Left cardiac atrium (tissue), 4 donors: ENCODE measurements at places on chromosomes 3 and 15. TPM values are rescaled to one million over a fixed set of nuclear protein-coding genes. Genes with fewer than 3 reads are reported as not detected.

GRCh38 chr3:118127992-118128391, 906.7 kb downstream of the IGSF11 start:
- DNase-seq: no peak

Gene NRG4
- total RNA-seq: 0.29 TPM

DNA sequence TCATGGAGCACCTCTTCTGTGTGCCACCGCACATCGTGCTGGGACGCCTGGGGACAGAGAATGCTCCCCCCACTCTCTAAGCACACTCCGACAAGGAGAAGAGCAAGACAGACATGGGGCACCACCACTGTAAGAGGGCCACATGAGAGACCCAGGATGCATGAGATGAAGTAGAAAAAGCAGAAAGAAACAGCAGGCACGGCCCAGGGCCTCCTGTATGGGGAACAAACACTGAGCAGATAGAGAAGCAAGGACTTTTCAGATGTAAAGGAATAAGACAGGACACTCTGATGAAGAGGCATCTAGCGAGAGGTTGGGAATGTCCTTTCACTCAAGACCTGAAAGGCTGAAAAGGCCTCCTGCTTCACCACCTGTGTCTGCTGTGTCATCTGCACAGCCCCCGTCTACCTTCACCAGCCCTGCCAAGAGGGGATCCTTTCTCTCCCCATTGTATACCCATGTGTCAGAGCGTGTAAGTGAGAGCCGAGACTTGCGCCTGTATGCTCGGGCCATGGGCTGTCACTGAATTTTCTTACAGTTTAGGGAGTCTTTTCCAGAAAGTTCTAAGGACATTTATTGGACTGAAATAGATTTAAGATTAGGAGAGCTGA, 125.6 kb downstream of the LRRK1 start:
- no peak for DNase-seq

Gene TRPM1
- not detected for total RNA-seq

- no peak for DNase-seq
Observed at GRCh38 chr15:99718421-99718820, 14.8 kb downstream of the LYSMD4 start.

Gene SEMA3B
- 32.6 TPM for total RNA-seq

Gene GATA2
- total RNA-seq: 23.8 TPM

Gene ROBO2
- total RNA-seq: 8.0 TPM

DNA sequence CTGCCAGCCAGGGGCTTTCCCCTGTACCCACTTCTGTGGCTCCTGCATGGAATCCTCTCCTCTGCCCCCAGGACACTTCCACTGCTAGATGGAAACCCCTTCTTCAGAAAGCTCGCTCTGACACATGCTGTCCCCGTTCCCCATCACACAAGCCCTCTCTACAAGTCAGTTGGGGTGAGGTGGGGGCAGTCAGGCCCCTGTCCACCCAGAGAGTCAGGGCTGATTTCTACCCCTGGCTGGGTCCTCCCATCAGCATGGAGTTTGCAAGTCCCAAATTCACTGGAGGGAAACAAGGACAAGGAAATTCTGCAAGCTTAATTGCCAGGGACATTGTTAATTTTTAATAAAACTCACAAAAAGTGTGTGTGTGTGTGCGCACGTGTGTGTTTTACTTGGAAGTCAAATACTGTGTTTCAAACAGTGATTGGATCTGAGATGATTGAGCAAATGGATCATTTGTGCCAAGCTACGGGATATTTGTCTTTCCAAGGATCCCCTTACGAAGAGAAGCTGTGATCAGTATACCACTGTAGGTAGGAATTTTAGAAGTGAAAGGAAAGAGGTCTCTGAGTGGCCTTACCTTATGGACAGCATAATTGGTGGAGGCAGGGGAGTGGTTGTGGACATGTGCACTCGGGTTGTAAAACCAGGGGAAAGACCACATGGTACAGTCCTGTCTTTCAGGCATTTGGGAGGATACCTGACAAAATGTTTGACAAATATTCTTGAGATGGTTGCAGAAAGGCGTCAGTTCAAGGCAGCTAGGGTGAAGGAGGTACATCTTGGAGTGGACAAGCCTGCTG, 1.5 kb upstream of the AMOTL2 start:
- DNase-seq: no peak

Gene AMT
- 13.9 TPM for total RNA-seq

- no peak for DNase-seq
Observed at GRCh38 chr15:39075311-39075710, 505.6 kb upstream of the THBS1 start.

Gene MAP2K1
- total RNA-seq: 52.3 TPM

Gene LIPH
- 0.13 TPM for total RNA-seq

- no peak for DNase-seq
Observed at GRCh38 chr3:194138732-194139070, 2.8 kb downstream of the HES1 start.

Gene DPPA2
- total RNA-seq: not detected

Gene NUSAP1
- total RNA-seq: 1.1 TPM

- no peak for DNase-seq
Observed at GRCh38 chr3:60847791-60848190, 403.5 kb downstream of the FHIT start.

DNA sequence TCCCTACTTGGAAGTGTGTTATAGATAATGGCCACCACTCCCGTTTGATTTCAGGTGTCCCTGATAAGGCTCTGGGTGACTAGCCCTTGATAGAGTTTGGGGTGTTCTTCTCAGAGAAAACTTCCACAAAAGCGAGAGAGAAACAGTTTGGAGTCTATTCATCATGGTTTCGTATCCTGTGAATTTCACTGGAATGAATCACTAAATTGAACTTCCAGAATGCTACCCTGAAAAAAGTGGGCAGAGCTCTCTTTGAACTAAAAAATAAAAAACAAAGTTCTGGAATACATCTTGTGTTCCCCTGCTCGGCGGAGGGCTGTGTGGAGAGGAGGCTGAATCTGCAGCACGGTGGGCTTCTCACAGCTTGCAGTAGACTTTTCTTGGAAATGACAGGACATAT, 52.8 kb upstream of the FAM98B start:
- DNase-seq: no peak

Gene KLHL6
- total RNA-seq: 2.1 TPM

Gene INAFM2
- total RNA-seq: 76.6 TPM

- no peak for DNase-seq
Observed at GRCh38 chr3:170522201-170522600, 63.7 kb downstream of the SLC7A14 start.

- no peak for DNase-seq
Observed at GRCh38 chr15:48925714-48926223, 38.0 kb downstream of the SHC4 start.

- DNase-seq: no peak
Observed at GRCh38 chr3:110736332-110736731, 335.3 kb upstream of the NECTIN3 start.

GRCh38 chr3:8732413-8732812, 1.2 kb upstream of the CAV3 start:
- no peak for DNase-seq

GRCh38 chr3:123084192-123084591, 17.4 kb downstream of the PDIA5 start:
- no peak for DNase-seq

DNA sequence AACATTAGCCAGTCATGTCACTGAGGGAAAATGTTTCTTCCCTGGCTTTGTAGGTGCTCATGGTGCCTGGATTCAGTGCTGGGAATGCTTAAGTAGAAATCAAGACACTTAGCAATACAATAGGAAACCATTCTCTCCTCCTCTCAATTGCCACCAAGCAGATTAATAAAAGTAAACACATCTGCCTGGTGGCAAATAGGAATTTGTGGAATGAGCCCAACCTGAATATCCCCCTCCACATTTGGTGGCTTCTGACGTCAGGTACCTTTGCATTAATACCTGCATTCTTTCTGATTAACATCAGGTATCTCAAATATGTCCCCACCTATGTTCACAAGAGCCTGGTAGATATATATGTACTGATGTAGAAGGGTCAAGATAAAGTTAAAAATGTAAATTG, 42.7 kb downstream of the PPP2R3A start:
- DNase-seq: no peak

Gene FAM107A
- total RNA-seq: 50.0 TPM

Gene RASGRF1
- not detected for total RNA-seq

- DNase-seq: no peak
Observed at GRCh38 chr3:19228167-19228566, 79.9 kb downstream of the KCNH8 start.

DNA sequence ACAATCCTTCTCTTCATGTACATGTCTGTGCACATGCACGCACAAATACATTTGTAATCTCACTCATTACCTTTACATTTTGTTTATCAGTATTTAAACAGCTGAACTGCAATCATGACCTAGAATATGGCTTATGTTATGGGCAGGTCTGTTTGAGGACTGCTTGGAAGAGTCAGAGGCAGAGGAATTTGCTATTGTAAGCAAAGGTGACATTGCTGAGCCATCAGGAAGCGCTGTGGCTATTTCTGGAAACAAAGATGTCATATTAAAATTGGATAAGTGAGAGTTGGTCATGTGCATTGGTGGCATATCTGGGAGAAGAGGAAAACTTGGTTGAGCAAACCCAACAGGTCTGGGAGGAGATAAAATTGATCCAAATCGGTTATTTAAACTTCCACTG, 41.6 kb downstream of the USF3 start:
- DNase-seq: no peak

Gene BLM
- 13.8 TPM for total RNA-seq

GRCh38 chr15:71601038-71601834, 209.1 kb upstream of the NR2E3 start:
- DNase-seq: no peak

- peak; percentile 61 for DNase-seq
Observed at GRCh38 chr15:60374628-60375081, 23.1 kb downstream of the ANXA2 start.

DNA sequence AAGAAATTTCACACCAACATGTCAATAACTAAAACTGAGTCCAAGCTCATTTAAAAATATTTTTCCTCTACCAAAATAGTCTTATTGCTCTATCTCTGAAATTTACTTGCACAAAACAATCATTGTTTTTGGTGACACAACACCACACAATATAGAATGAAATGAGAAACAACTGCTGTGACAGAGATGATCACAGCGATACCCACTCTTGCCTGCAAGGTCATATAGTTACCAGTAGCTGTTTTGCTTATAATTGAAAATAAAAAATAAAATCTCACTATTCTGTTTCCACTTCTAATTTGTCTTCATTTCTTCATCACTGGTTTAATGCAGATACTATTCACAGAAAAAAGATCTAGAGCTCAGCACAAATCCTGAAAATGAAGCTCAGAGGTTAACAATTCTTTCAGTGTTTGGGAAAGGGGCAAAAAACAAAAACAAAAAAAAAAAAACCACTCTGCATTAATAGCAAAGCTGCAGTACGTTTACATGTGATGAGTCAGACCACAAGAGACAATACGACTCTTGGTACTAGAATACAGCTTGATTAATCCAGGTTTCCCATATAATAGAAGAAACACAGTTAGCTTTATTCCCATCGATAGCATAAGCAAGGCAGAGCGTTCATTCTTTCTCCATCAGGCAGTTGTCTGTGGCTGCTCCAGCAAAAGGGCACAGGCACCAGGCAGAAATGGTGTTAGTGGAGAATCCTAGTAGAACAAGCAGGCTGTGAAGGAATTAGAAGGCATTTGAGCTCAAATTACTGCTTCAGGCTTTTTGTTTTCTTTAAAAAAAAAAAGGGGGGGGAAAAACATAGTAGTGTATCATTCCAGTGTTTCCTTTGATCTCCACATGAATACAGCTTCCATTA, 773 bp downstream of the ANKRD28 start:
- DNase-seq: no peak

Gene STRIT1
- total RNA-seq: not detected

DNA sequence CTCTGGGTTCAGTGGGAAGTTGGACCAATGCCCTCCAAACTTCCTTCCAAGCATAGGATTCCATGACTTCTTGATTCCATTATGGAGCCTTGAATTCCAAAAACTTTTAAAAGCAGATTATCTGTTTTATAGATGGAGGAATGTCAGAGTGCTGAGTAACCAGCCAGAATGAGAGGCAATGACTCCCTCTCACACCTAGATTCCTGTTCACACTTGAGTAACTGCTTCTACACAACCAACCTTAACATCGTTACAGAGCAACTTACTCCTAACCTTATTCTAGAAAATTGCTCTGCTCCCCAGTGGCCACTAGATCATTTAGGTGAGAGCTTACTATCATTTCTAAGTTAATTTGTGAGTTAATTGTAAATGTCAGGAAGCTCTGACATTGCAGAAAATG, 24.2 kb upstream of the NR2F2 start:
- DNase-seq: no peak

DNA sequence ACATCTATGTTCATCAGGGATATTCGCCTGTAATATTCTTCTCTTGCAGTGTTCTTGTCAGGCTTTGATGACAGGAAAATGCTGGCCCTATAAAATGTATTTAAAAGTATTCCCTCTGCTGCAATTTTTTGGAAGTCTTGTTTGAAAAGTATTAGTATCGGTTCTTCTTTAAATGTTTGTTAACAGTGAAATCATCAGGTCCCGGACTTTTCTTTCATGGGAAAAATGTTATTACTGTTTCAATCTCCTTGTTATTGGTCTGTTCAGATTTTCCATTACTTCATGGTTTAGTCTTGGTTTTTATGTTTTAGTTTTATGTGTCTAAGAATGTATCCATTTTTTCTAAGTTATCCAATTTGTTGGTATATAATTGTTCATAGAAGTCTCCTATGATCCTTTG, 225.6 kb downstream of the RBMS3 start:
- DNase-seq: no peak

GRCh38 chr3:112074616-112075497, 11.3 kb upstream of the C3orf52 start:
- no peak for DNase-seq
